ENCODE measurements at places on chromosomes 13 and 19. TPM values are rescaled to one million over a fixed set of nuclear protein-coding genes. Genes with fewer than 3 reads are reported as not detected.

The PGLYRP1 gene
- total RNA-seq: not detected

The WDR87 gene
- under 0.01 TPM for total RNA-seq

The ZNF649 gene
- total RNA-seq: 18.3 TPM

The ZNF559 gene
- 10.3 TPM for total RNA-seq

The ZNF730 gene
- 0.21 TPM for total RNA-seq

The DNAAF3 gene
- 0.52 TPM for total RNA-seq

The MAP4K1 gene
- total RNA-seq: 29.1 TPM

The PSG6 gene
- not detected for total RNA-seq

The NOVA2 gene
- total RNA-seq: under 0.01 TPM

The KLF16 gene
- total RNA-seq: 12.4 TPM

The PRPF31 gene
- 27.8 TPM for total RNA-seq

The MTUS2 gene
- total RNA-seq: 0.10 TPM

The GRIN3B gene
- 0.21 TPM for total RNA-seq

The CYP4F22 gene
- 0.21 TPM for total RNA-seq

The CBARP gene
- total RNA-seq: not detected

The CBY2 gene
- 0.21 TPM for total RNA-seq

The FUT1 gene
- not detected for total RNA-seq

The ZNF850 gene
- total RNA-seq: 1.4 TPM

The DLL3 gene
- total RNA-seq: not detected

The POLR1D gene
- total RNA-seq: 156 TPM

The CYP2S1 gene
- total RNA-seq: 2.1 TPM

The EDDM13 gene
- not detected for total RNA-seq

The LRRC4B gene
- total RNA-seq: not detected

The STOML3 gene
- total RNA-seq: not detected

The LHFPL6 gene
- total RNA-seq: 0.31 TPM

The LMTK3 gene
- total RNA-seq: 1.5 TPM

The GRIK5 gene
- total RNA-seq: 0.21 TPM

The PALM gene
- not detected for total RNA-seq

The GARRE1 gene
- 27.3 TPM for total RNA-seq

The AKT1S1 gene
- 3.0 TPM for total RNA-seq

The GADD45B gene
- 528 TPM for total RNA-seq

The RDH13 gene
- 6.8 TPM for total RNA-seq

Data from mononuclear cell (primary cell).